H9 (cell line): ENCODE measurements at places on chromosomes 2 and 18.

- no peak for DNase-seq
These were observed 623.2 kb downstream of the IRS1 start for GRCh38 chr2:226176283-226176984.

- DNase-seq, result no peak
These were observed 16.1 kb downstream of the CEBPZ start for GRCh38 chr2:37215250-37215649.

DNA sequence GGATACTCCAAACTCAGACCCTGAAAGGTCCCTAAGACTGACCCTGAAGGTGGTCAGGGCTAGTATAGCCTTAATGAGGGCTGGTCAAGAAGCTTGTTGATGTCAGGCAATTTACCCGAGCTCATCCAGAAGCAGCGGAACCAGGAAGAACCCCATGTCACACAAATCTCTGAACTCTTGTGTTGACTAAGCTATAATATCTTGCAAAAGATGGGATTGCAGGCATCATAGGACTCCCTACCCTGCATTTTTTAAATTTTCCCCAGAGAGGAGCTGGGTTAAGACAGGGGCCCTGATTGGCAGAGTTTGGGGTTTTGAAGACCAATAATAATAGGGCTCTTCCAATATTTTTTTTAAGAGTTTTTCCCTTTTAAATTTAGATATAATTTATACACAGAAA is 2.0 kb upstream of the PLEKHB2 start:
- DNase-seq, result no peak

GRCh38 chr2:146874260-146874658 is 970.6 kb upstream of the ACVR2A start:
- DNase-seq, result no peak

DNA sequence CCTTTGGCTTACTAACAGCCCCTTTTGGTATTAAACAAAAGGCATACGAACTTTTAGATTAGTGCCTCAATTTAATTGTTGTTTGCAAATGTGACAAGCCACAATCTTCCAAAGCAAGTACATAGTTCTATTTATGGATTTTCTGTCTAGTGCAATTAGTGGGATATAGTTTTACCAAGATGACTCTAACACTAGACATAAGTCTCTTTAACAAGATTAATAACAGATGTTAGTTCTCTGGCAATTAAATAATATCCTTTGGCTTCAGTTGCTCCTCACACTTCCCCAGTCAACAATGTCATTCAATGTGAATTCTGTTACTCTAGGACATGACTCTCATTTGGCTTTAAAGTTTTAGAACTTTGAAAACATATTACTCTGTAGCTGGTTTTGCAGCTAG is 16.7 kb upstream of the MC4R start:
- DNase-seq, result no peak

DNA sequence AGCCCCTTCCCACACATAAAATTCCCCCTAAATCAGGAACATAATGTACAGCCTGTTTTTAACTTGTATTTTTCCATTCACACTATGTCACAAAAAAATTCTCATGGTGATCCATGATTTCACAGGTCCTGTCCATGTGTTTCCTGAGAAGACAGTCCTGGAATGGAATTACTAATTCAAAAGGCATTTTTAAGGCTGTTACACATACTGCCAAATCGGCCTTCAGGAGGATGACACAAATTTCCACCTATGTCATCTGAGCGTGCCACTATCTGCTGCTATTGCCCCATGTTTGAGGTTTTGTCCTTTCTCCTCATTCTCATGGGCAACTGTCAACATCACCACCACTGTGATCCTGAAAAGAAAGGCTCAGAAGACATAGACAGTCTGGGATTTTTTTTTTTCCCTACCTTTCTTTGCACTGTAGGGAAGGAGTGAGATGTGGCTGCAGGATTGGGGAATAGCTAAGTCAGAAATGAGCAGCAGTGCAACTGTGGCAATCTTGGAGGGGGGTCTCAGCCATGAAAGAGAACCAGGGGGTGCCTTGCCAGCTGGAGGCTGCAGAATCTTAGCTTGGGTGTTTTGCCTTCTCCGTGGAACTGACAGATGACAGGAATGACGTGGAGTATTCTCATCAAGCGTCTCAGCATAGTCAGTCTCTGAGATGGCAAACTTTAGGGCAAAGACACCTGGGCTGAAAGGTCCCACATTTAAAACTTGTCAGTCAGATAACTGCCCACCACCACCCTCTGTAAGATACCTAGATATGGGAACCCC is 73.4 kb downstream of the MARCHF4 start:
- no peak for DNase-seq

DNA sequence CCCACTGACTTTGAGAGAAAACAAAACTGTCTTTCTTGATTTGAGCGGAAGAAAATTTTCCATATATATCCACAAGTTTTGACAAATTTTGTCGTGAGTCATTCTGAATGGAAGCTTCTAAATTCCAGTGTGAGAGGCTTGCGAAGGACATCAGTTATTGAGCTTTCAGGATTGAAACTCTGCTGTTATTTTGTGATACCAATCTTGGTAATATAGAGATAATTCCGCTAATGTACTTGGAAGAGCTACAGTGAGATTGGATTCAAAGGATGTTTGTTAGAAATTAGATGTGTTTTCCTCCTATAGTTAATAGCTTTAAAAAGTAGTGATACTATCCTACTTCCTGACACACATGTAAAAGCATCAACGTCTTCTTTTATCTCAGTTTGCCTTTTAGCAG is 61.4 kb downstream of the RBM43 start:
- DNase-seq, result no peak

- no peak for DNase-seq
These were observed 84.0 kb downstream of the MYL12B start for GRCh38 chr18:3345885-3346284.

GRCh38 chr18:43054815-43055519 is 60.5 kb downstream of the RIT2 start:
- DNase-seq, result no peak

DNA sequence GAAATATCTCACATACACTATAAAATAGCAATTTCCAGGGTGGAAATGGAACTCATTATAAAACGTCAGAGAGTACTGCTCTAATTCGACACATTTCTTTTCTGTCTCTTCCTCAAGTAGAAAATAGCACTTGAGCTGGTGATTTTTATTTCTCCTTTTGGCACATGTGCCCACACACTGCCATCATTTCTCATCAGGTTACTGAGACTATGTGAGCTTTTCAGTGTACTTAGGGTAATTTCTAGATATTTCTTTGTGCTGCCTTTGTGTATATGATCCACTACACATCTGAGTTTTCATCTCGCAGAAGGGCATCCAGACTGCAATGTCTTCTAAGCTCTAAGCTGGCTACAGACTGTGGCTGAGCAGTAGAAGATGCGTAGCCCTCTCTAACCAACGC is 62.1 kb upstream of the PGAP1 start:
- no peak for DNase-seq

- DNase-seq, result no peak
These were observed 1673.3 kb downstream of the LRP1B start for GRCh38 chr2:140457483-140457882.

DNA sequence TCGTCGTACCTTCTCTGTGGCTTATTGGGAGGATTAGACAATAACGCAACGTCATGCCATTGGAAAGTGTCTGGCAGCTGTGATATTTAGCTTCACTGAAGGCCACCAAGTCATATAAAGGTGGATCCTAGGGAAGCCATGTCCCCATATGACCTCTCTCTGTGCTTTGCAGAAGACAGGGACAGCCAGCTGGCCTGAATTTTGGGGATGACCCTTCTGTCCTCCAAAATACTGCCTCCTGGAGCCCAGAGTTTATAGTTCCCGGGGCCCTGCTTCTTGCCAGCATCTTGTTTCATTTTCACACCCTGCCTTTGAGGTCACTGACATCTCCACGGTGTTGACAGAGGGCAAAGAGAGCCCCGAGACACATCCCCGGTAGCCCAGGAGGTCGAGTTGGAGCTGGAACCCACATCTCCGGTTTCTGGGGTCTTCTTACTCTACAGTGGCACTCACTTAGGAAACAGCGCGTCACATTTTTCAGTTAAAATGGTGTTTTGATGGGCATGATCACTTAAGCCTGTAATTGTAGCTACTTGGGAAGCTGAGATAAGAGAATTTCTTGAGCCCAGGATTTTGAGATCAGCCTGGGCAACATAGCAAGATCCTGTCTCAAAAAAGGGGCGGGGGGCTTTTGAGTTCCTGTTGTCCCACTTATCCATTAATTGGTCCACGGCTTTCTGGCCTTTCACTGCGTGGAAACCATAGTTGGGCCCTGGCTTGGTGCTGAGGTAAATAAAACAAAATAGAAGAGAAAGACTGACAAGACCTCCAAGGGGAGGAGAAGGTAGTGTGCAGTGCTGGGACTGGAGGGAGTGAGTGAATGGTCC is 101.1 kb downstream of the DDX1 start:
- no peak for DNase-seq

GRCh38 chr2:238882082-238882755 is 34.3 kb downstream of the TWIST2 start:
- DNase-seq, result no peak
